Body of pancreas (tissue), 4 donors: ENCODE measurements at places on chromosomes 1 and 21. TPM values are rescaled to one million over a fixed set of nuclear protein-coding genes. Genes with fewer than 3 reads are reported as not detected.

GRCh38 chr21:34336756-34337391 is 26.9 kb upstream of the KCNE2 start:
- DNase-seq, result no peak

NPPA gene
- not detected for total RNA-seq

NTRK1 gene
- not detected for total RNA-seq

DNAI4 gene
- total RNA-seq, result 9.1 TPM

GRCh38 chr1:210144736-210145135 is 87.9 kb upstream of the SERTAD4 start:
- DNase-seq, result no peak

- no peak for DNase-seq
Observed at GRCh38 chr1:86356247-86356646, 39.9 kb downstream of the ODF2L start.
